Left renal pelvis (tissue), 4 donors: ENCODE measurements at places on chromosomes 3 and 15. TPM values are rescaled to one million over a fixed set of nuclear protein-coding genes. Genes with fewer than 3 reads are reported as not detected.

GRCh38 chr15:66862111-66862939 is 160.3 kb downstream of the SMAD6 start:
- no peak for DNase-seq

GRCh38 chr3:99927671-99928457 is 110.2 kb downstream of the CMSS1 start:
- DNase-seq: no peak

DNA sequence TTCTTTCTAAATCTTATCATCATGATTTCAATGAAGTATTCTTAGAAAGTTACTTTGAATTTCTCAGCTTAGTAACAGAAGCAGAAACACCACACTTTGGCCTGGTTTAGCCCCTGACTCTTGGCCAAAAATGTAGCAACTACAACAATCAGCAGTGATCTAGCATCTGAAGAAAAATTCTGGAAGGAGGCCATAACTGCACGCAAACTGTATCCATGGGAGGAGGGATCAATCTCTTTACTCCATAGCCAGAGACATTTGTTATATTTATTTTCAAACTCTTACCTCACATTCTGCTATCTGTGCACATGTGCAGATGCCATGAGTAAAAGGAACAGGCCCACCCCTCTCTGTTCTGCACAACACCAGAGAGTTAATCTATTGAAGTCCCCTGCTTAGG is 251.0 kb upstream of the P2RY1 start:
- no peak for DNase-seq

GRCh38 chr3:162879021-162879562 is 1382.5 kb downstream of the OTOL1 start:
- DNase-seq: no peak

- DNase-seq: no peak
Measured at GRCh38 chr3:120090422-120090821, 3.8 kb downstream of the GSK3B start.

GRCh38 chr3:50338965-50339364 is 1.7 kb downstream of the RASSF1 start:
- DNase-seq: no peak

The GRAMD2A gene
- polyA plus RNA-seq: 8.7 TPM

The ERICH6 gene
- polyA plus RNA-seq: not detected

GRCh38 chr15:68389041-68389930 is 42.7 kb downstream of the ITGA11 start:
- no peak for DNase-seq

- no peak for DNase-seq
Measured at GRCh38 chr3:181790561-181790960, 78.8 kb downstream of the SOX2 start.

The CDC25A gene
- 10.3 TPM for polyA plus RNA-seq

DNA sequence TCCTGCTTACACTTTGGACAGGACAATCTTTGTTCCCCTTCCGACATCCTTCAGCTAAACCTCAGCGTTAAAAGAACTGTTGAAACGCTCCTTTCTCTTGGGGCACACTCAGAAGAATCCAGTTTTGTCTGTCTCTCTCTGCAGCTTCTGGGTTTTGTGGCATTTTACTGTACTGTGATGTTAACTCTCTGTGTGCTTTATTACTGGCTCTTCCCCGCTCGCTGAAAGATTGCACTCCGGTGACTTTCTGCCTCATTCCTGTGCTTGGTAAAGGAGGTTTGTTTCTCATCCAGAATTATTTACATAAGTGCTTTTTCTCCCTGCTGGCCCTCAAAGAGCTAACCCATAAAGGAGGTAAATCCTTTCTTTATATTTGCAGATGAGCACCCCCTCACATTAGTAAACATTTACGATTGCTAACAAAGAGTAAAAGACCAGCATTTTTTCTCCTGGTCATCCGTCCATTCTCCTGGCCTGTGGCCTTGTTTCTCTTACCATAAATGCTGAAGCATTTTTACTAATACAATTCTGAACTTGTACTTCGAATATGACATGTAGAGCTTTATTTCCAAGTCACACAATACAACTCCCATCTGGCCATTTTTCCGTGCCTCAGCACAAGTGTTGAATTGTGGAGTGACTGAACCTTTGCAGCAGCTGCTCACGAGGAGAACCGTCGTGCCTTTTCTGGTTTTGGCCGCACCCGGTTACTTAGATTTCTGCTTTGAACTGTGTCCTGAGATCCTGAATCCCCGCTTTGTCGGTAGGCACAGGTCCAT is 69.3 kb upstream of the RPL35A start:
- no peak for DNase-seq

- no peak for DNase-seq
Measured at GRCh38 chr3:140296796-140297352, 361.9 kb downstream of the CLSTN2 start.

DNA sequence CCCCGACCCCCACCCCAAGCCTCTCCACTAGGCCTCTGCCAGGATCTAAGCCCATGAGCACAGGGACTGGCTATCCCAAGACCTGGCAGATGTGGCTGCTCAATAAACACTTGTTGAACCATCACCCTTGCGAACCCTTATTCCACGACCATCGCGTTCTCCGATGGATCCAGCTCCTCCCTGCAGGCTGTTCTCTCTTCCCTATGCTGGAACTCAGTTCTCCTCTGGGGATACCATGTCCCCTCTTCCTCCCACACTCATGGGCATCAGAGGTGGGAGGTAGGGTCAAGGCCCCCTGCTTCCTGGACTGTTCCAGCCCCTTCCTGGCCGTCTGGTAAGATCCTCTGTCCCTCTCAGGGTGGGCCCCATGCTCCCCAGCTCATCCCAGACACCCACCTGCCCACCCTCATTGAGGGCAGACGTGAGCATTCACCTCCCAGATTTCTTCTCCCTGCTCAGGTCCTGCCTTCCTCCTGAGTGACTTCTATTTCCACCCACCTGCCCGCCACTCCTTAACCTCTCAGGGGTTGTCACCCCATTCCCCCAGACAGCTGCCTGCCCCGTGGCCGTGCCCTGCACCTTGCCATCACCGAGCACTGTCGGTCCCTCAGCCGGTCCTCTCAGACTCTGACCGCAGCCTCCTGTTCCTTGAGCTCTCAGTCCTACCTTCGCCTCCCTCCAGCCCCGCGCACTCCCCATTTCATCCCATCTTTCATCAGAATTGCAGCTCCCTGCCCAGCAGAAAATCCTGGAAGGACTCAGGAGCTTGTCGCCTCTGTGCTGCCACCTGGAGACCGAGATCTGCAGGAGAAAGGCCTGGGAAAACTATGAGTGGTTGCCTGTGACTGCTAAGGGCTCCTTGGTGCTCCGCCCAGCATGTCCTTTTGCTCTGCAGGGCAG is 42.0 kb downstream of the PML start:
- no peak for DNase-seq

DNA sequence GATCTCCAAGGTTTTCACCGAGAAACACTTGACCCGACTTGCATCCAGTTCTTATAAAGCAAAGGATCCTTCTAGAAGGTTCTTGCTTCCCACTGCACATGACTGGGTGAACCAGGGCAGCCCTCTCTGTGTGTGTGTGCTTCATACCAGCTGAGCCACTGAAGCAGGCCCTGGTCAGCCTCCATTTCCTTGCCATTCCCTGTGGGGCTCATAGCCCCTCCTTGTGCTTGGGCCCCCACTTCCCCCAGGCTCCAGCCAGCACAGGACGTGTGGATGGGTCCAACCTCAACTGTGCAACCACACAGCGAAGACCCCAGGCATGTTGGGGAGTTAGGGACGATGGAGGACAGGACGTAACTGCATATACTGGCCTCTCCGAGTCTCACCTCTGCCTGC is 15.5 kb downstream of the KLF15 start:
- no peak for DNase-seq

DNA sequence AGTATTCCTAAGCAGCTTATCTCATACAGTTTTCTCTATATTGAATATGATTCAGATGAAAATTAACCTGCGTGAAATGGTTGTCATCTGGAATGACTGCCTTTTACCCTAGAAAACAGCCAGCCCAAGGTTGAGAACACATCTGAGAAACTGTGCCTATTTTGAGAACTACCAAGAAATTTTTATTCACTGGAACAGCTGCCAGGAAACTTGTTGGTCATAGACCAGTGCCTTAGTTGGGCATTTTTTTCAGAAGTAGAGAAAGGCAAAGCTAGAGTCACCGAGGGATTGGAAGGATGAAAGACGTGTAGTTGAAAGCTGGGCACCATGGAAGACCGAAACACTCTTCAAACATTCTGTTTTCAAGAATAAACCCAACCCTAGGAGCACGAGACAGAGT is 277.1 kb downstream of the LPP start:
- DNase-seq: no peak

DNA sequence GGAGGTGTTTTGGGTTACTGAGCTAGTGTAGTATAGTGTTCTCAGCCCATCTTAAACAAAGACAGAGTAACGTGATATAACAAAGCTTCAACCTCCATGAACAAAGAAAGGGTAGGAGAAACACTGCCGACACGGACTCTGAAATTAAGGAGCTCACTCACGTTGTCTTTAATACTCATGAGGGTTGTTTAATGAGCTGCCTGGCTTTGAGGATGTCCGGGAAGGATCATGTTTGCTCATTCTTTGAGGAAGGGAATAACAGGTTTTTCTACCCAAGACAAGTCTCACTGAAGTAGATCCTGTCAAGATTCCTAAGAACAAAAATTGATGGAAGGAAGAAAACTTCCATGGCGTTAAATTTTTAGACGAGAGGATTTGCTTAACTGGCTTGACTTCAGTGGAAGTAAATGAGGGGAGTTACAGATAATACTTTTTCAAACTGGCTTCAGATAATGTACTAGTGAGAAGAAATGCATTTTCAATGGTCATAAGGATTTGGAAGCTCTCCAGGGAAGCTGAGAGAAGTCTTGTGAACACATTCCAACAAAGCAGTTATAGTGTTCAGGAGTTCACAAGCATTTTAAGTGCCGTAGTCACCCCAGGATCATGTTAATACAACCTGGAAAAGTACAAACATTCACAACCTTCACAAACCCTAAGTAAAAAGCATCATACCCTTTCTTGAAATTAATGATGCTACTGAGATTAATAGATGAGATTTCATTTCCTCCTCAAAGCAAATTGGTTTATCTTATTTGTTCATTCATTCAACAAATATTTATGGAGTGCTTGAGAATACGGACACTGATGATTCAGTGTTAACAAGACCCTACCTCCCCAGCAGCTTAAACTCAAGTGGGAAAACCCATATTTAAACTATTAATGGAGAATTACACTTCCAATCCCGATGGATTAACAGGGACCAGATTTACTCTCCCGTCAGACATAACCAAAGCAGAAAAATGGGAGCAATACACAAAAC is 101.5 kb downstream of the SHQ1 start:
- no peak for DNase-seq

DNA sequence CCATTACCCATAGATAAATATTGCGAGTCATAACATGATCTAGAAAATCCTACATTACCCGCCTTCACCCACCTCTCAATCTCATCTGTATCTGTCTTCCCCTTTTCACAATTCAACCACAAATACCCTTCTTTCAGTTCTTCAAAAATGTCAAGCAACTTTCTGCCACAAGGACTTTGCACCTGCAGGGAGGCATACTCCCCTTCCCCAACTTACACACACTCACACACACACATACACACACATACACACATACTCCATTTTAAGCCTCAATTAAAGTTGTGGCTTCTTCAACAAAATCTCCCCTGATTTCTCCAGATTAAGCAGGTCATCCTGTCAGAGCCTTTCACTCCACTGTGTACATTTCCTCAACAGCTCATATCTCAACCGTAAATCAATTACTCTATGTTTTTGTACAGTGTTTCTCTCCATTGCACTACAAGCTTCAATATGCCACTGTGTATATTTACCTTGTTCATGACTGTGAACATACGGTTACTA is 33.1 kb upstream of the CCDC50 start:
- no peak for DNase-seq

GRCh38 chr3:3081381-3082233 is 28.6 kb downstream of the IL5RA start:
- no peak for DNase-seq

GRCh38 chr3:141094790-141095545 is 43.8 kb downstream of the SPSB4 start:
- no peak for DNase-seq

GRCh38 chr15:91407269-91407889 is 307.3 kb downstream of the SV2B start:
- DNase-seq: no peak

- DNase-seq: no peak
Measured at GRCh38 chr15:64981812-64982431, 7.8 kb downstream of the SPG21 start.

The CHAC1 gene
- 3.7 TPM for polyA plus RNA-seq
